ENCODE measurements at places on chromosomes 6 and 20. TPM values are rescaled to one million over a fixed set of nuclear protein-coding genes. Genes with fewer than 3 reads are reported as not detected.

GRCh38 chr6:26531897-26532296 lies 6.3 kb upstream of the HMGN4 start:
- DNase-seq, result no peak

GRCh38 chr20:57441510-57442154 lies 50.4 kb downstream of the RBM38 start:
- DNase-seq, result no peak

GRCh38 chr20:13424174-13424833 lies 203.2 kb downstream of the ISM1 start:
- no peak for DNase-seq

DNA sequence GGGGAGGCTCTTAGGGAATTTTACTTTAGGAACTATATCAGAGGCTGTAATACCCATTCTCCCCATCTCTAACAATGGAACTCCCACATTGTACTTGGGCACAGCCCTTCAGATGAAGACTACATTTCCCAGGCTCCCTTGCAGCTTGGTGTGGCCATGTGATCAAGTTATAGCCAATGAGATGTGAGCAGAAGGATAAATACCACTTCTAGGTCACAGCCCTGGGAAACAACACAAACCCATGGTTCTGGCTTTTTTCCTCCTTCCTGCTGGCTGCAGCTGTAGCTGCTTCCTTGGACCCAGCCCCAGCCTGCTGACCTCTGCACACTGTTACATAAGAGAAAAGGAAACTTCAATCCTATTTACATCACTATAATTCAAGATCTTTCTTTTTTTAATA lies 445.9 kb upstream of the JARID2 start:
- peak; percentile 82 for DNase-seq

DNA sequence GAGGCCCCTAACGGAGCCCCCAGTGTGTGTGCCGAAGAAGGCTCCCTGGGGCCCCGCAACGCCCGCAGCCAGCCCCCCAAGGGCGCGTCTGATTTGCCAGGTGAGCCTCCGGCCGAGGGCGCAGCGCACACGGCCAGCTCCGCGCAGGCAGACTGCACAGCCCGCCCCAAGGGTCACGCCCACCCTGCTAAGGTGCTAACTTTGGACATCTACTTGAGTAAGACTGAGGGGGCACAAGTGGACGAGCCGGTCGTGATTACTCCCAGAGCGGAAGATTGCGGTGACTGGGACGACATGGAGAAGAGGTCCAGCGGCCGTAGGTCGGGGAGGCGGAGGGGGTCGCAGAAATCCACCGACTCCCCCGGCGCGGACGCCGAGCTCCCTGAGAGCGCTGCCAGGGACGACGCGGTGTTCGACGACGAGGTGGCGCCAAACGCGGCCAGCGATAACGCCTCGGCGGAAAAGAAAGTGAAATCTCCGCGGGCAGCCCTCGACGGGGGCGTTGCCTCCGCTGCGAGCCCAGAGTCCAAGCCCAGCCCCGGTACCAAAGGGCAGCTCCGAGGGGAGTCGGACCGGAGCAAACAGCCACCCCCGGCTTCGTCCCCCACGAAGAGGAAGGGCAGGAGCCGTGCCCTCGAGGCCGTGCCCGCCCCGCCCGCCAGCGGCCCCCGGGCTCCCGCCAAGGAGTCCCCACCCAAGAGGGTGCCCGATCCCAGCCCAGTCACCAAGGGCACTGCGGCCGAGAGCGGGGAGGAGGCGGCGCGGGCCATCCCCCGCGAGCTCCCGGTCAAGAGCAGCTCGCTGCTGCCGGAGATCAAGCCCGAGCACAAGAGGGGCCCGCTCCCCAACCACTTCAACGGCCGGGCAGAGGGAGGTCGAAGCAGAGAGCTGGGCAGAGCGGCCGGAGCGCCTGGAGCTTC lies 117.0 kb downstream of the RTN4IP1 start:
- peak; percentile 66 for DNase-seq

Gene HLA-DQA1
- not detected for total RNA-seq

- peak; percentile 60 for DNase-seq
These were observed 121.9 kb upstream of the ZFP64 start for GRCh38 chr20:52313341-52313963.

Gene THBD
- 17.4 TPM for total RNA-seq

DNA sequence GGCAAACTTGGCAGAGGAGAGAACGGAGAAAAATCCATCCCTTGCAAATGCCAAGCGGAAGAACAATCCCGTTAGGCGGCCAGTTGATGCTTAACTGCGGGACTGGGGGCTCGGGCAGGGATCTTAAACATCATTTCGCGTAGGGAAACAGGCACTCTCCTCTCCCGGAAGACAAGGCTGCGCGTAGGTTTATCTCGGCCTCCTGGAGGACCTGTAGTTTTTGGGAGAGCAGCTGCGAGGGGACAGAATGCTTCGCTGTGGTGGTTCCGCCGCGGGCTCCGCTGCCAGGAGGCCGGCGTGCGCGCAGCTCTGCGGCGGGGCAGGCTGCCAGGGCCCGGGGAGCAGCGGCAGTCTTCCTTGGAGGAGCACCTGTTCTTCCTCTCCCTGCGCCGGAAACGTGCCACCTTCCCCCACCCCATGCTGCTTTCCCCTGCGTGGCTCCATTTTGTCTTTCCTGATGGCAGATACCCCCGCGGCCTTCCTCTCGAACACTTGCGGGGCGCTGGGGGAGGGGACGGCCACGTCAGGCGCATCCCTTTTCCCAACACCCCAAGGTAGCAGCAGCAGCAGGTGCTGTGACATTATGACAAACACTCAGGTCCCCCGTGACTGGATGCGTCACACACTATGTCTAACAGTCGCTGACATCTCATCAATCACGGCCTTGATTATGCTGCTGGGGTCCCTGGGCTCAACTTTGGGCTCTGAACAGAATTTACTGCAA lies 230.7 kb upstream of the BTBD3 start:
- DNase-seq, result peak; percentile 20

Gene TRAPPC3L
- not detected for total RNA-seq

GRCh38 chr6:110538416-110539160 lies 62.2 kb upstream of the SLC22A16 start:
- DNase-seq, result no peak

All from LHCN-M2 (cell line).